Stimulated activated CD8-positive, alpha-beta memory T cell treated with anti-CD3 and anti-CD28 coated beads, Interleukin-4, amount 100 ng/mL, for 4 hours (primary cell): ENCODE measurements at places on chromosomes 6 and 20.

- DNase-seq, result no peak
Observed at GRCh38 chr6:39321761-39322160, 741 bp downstream of the KCNK16 start.

- no peak for DNase-seq
Observed at GRCh38 chr20:3242172-3242692, 3.2 kb upstream of the SLC4A11 start.

DNA sequence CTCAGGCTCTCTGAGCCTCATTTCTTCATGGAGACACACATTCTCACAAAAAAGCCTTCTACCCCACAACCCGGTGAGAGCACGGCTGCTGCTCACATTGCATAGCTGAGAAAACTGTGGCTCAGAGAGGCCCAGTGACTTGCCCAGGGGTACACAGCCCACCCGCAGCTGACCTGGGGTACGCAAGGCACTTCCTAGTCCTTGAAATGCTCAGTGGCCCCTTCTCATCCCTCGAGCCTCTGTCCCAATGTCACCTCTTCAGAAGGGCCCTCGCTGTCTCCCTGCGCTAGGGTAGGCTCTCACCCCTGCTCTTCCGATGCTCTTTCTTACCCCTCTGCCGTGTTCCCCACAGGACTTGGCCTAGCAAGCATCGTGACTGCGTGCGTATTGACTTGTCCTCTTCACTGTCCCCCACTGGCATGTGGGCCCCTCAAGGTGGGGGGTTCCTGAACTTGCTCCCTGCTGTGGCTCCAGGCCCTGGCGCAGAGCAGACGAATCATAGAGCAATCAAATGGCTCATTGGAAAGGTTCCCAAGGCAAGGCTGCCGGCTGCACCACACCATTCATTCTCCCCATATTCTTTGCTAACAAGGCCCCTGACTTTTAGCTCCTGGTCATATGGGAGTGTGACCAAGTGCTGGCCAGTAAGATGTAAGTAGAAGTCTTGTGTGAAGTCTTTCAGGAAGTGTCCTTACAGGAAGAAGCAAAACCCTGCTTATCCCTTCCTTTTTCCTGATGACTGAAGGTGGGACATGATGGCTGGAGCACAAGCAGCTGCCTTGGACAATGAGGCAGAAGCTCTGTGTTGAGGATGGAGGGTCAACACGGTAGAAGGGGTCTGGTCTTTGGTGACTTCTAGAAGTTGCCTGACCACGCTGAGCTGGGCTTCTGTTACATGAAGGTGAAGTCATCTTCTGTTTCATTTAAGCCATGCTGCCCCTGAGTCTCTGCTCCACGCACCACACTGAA is 22.7 kb downstream of the PCK1 start:
- no peak for DNase-seq

DNA sequence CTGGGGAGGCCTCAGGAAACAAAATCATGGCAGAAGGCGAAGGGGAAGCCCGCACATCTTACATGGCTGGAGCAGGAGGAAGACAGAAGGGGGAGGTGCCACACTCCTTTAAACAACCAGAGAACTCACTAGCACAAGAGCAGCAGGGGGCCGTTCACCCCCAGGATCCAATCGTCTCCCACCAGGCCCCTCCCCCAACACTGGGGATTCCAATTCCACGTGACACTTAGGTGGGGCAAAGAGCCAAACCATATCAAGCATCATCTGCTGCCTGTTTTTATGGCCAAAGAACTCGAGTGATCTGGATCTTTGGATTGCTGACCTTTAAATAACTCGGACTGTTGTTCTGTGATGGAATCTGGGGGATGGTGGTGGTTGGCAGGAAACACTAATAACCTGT is 28.0 kb downstream of the PNLDC1 start:
- DNase-seq, result no peak

DNA sequence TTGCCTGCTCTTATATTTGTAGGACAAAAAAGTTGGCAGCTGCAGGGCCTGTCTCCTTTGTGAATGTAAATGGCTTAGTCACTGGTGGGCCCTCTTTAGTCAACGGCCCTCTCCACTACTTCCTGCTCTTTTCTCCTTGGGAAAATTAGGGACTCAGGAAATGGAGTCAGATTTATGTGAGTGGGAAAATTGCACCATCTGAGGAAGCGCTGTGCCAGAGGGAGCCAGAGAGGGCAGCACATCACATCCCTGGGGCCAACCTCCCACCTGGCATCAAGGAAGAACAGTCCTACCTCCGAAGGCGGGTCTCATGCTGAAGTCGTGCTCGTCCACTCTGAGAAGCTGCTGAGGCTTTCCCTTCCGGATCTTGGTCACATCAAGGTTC is 15.6 kb downstream of the GABRR2 start:
- no peak for DNase-seq

GRCh38 chr6:19369785-19370184 is 467.4 kb upstream of the ID4 start:
- no peak for DNase-seq

DNA sequence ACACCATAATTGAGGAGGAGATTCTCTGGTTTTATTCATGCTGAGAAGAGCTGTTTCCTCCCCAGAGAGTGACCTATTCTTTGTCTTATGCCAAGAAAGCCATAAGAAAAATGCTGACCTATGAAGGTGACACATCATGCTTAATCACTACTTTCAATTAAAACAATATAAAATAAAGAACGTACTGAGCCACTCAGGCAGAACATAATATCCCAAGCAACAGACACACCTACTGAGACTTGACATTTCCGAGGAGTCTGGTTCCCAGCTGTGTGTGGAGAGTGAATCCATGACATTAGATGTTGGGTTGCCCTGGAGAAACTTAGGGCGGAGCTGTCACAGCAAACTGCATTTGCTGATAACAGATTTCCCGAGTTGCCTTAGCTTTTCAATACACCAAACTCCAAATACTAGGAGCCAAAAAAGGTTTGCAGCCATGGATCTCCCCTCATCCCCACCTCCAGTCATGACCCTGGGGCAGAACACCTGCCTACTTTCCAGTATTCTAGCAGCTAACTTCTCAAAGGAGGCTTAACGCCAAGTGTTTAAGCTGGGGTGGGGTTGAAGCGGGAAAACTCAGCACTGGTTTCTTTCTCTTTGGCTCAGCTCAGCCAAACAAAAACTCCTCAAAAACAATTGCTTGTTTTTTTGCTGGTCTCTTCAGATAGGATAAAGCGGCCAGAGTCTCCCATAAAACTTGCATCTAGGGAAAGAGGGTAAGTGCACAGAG is 92.2 kb downstream of the BACH2 start:
- DNase-seq, result no peak

GRCh38 chr6:79231666-79232065 is 2.8 kb downstream of the HMGN3 start:
- no peak for DNase-seq

DNA sequence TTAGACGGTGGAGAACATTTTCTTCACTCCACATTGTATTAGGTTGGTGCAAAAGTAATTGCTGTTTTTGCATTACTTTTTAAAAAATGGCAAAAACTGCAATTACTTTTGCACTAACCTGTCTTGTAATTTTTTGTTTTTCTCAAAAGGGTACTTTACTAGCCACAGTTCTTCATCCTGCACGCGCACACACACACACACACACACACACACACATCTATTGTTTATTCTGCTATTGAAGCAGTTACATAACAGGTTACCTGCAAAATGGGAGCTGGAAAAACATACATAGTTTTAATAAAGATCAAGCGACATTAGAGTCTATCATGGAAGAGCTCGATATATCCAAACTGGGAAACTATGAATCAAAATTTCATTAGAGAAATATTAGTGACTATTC is 235.2 kb downstream of the SIM1 start:
- DNase-seq, result no peak

DNA sequence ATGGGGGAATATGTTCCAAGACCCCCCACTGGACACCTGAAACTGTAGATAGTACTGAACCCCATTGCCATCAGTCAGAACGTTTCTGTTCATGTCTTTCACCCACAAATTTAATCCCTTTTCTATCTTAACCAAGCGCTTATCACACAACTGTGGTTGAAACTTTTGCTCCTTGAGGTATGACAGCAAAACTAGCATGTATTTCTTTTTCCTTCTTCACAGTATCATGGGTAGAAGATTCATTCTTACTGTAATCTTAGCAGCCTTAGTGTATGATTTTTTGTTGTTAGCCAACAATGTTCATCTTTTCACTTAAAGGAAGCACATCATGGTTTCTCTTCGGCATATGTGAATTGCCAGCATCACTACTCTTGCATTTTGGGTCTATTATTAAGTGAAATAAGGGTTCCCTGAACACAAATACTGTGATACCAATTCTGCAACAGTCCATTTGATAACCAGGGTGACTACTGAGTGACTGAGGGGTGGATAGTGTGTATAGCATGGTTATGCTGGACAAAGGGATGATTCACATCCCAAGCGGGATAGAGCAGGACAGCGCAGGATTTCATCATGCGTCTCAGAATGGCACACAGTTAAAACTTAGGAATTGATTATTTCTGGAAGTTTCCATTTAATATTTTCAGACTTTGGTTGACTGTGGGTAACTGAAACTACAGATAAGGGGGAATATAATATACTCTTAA is 41.8 kb downstream of the KCNS1 start:
- no peak for DNase-seq

GRCh38 chr20:62350098-62350628 is 16.9 kb downstream of the LAMA5 start:
- DNase-seq, result no peak
